ENCODE measurements at places on chromosomes 2 and 18.

DNA sequence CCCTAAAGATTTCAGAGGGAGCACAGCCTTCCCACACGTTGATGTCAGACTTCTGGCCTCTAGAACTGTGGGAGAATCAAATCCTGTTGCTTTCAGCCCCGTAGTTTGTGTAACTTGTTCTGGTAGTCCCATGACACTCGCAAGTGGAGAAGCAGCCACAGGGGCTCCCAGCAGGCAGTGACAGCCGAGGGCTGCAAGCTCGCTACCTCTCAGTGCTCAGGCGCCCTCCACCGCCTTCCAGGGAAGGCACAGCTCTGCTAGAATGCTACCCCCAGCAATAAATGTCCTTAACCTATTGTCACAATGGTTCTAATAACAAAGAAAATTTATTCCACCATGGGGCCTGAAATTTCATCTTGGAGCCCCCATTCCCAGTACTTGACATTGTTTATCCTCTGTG, 143.1 kb upstream of the ZNF236 start:
- no peak for DNase-seq

- no peak for DNase-seq
Observed at GRCh38 chr2:104375206-104375605, 478.7 kb upstream of the POU3F3 start.

GRCh38 chr2:102803041-102803896, 41.4 kb downstream of the TMEM182 start:
- DNase-seq = no peak

- DNase-seq = no peak
Observed at GRCh38 chr2:68190991-68191731, 33.5 kb downstream of the PNO1 start.

DNA sequence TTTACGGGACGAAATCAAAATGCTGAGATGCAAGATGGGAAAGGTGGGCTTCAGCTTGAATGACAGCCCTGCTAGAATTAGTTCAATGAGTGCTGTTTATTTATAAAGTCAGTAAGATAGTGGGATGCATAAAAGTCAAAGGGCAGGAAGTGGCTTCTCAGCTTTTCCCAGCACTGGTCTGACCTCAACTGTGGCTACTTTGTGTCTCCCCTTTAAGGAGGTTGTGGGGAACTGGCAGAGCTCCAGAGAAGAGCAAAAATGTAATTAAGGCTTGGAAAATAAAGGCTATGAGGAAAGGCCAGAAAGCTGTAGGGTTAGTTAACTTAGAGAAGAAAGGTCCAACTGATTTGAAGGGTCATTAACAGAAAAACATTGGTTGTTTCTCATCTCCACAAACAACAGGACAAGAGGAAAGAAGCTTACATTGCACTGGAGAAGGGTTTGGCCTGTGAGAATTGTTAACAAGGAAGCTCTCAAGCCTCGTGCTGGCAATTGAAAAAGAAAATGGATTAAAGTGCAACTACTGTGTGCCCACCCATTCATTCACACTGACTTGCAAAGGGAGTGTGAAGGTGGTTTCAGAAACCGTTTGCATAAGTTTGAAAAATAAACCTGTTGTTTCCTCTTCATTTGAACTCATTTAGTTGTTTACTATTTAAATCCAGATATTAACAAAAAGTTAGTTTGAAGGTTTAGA, 68.8 kb upstream of the CD28 start:
- DNase-seq = no peak

- no peak for DNase-seq
Observed at GRCh38 chr2:70258532-70258875, 567 bp downstream of the PCYOX1 start.

DNA sequence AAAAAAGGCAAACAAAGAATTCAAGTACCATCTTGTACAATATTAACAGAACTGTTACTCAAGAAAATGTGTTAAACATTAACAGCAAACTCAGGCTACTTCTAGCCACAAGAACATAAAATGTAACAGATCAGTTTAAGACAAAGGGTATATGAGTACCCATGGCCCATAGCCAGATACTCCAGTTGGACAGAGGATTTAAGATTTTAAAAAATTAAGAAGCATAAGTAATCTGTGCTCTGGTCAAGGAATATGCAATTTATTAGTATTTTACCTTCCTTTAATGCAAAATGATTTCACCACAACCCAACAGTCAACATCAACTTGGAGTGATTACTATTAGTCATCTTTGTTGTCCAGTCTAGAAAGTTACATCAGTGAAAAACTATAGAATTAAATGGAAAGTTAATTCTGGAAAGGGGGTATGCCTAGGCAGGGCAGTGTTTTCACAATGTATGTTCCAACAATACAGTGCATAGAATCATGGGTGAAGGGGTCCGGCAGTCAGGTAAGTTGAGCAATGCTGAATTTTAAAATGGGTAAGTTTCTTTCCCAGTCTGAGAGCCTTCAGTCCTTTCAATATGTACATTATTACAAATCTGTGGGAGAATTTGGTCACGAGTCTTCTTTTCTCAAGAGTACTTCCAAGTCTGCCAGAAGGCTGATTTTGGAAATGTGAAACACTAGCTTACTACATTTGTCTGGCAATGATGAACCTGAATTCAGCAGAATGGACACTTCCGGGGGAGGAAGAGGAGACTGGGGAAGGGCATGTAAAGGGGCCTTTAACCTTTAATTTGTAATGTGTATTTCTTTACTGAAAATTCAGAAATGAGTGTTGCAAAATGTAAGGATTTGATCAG, 34.5 kb downstream of the SFT2D3 start:
- DNase-seq = no peak

DNA sequence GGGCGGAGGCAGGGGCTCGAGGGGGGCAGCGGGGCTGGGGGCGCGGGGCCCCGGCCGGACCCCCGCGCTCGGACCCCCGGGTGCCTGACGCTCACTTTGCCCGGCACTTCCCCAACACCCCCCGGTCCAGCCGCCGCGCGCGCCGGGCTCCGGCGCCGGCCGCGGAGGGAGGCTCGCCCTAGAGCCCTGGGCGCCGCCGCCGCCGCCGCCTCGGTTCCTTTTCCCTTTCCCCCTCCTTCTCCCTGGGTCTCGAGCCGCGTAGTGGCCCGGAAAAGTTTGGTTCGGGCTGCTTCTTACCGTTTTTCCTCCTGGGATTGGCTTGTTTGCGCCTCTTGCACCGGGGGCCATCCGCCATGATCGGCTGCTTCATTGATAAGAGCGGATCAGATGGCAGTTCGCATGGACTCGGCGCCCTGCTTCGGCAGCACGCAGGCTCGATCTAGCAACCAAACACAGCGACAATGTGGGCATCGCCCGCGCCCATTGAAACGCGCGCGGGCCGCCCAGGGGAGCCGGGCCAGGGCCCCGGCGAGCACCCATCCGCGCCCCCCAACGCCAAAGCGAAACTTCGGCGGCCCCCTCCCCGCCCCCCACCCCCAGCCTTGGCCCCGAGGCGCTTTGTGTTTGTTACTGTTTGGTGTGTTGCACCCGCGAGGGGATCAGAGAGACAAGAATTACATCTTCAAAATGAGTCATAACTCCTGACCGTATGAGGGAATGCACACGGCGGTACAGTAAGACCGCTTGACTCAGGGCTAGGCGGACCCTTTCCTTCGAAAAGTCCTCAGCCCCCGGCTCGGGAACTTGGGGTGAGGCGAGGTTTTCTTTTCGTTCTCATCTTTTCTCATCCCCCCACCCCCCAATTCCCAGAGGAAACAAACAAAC, 2.7 kb downstream of the ZEB2 start:
- no peak for DNase-seq

DNA sequence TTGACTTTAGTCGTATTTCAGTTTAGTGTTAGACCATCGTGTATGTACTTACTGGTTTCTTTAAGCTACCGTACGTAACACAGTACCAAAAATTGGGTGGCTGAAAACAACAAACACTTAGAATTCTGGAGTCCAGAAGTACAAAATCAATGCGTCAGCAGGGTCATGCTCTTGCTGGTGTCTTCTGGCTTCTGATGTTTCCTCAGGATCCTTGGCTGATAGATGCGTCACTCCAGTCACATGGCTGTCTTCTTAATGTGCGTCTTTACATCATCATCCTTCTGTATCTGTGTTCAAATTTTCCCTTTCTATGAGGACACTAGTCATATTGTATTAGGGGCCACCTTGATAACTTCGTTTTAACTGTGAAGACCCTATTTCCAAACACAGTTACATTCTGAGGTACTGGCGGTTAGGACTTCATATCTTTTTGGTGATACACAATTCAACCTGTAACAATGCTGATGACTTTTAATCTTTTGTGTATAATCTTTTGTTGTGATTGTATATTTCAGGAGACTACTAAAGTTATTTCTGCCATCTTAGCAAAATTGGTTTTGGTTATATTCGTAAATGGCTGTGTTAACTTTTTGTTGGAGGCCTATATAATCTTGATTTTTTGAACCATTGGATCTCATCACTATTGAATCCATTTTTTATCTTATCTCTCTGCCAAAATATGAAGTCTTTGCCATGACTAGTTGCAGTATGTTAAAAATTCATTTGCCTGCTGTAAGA, 25.4 kb downstream of the ACTR3 start:
- DNase-seq = no peak

- DNase-seq = no peak
Observed at GRCh38 chr2:66489436-66489835, 54.5 kb downstream of the MEIS1 start.

- DNase-seq = no peak
Observed at GRCh38 chr2:23540804-23541360, 155.9 kb downstream of the KLHL29 start.

- no peak for DNase-seq
Observed at GRCh38 chr2:42663828-42664227, 95.4 kb downstream of the MTA3 start.

All from T-helper 1 cell (primary cell).